Tibial nerve (tissue), 4 donors: ENCODE measurements at places on chromosomes 1 and 21. TPM values are rescaled to one million over a fixed set of nuclear protein-coding genes. Genes with fewer than 3 reads are reported as not detected.

Gene AGPAT3
- 45.6 TPM for total RNA-seq

- no peak for DNase-seq
- no peaks in the 10 kb centered on the region for H3K4me1 ChIP-seq
- no peak overlapping the region for H3K27ac ChIP-seq
- no peak overlapping the region for H3K4me3 ChIP-seq
Measured at GRCh38 chr1:83827741-83828140, 171.2 kb downstream of the TTLL7 start.

DNA sequence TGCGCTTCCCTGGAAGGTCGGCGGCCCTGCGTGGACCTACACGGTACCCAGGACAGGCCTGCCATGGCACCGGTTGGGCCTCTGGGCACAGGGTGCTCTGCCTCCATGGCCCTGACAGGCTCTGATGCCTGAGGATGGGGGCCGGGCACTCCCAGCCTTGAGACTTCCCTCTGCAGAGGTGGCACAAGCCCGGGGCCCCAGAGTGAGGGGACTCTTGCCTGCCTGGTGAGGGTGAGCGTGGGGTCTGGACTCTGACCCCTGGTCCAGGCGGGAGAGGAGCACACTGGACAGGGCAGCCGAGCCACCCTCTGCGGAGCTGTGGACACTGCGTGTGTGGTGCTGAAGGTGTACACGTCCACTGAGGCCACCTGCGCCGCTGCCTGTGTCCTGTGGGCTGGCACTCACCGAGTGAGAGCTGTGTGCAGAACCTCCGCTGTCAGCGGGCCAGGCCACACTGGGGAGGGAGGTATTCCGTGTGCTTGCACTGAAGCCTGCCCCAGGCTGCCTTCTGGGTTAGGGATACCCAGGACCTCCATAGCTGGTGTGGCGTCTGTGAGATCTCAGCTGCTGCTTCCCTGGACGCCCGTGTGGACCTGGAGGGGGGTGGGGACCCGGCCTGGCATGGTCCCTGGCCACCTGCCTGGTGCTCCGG is 10.4 kb downstream of the SKI start:
- DNase-seq = no peak
- H3K4me3 ChIP-seq = no peak overlapping the region
- peak overlapping the region; percentile 24 for H3K27ac ChIP-seq
- no peaks in the 10 kb centered on the region for H3K36me3 ChIP-seq

- no peaks in the 10 kb centered on the region for H3K27me3 ChIP-seq
- no peaks in the 10 kb centered on the region for H3K4me1 ChIP-seq
- H3K36me3 ChIP-seq = no peaks in the 10 kb centered on the region
- no peak for DNase-seq
- H3K27ac ChIP-seq = no peak overlapping the region
- H3K4me3 ChIP-seq = no peak overlapping the region
Measured at GRCh38 chr1:102879439-102879993, 228.8 kb downstream of the COL11A1 start.
